ENCODE measurements at places on chromosomes 1 and 21.

- DNase-seq, result no peak
Observed at GRCh38 chr21:46173573-46173972, 10.7 kb downstream of the SPATC1L start.

GRCh38 chr1:84415396-84415795, 17.1 kb downstream of the DNASE2B start:
- DNase-seq, result peak; percentile 28

DNA sequence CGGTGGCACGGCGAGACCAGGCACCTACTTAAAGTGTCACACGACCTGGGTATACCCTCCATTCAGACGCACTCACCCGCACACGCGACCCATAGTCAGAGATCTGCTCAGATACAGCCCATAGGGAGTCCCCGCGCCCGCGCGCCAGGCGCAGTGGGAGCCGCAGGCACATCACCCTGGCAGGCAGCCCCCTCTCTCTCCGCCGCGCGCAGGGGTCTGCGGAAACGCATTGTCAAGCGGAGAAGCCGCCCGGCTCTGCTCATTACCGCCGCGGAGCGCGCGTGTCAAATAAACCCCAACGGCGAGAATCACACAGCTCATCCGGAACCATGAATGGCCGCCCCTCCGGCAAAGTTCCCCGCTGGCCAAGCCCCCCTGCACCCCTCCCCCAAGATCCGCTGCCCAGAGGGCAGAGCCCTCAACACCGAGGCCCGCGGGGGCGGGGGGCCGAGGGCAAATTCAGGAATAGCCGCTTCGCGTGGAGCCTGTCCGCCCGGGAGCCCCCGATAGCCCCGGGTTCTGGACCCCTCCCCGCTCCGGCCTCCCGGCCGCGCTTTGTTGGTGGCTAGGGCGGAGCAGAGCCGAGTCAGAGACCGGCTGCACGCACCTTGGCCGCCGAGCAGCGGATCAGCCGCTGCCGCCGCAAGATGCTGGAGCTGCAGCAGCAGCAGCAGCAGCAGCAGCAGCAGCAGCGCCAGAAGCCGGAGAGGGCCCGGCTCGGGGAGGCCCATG, 522 bp downstream of the LRP8 start:
- peak; percentile 27 for DNase-seq

- DNase-seq, result no peak
Observed at GRCh38 chr1:115939455-115939854, 36.9 kb upstream of the SLC22A15 start.

- no peak for DNase-seq
Observed at GRCh38 chr1:11466416-11466815, 12.5 kb upstream of the DISP3 start.

- DNase-seq, result no peak
Observed at GRCh38 chr1:222798116-222798515, 16.7 kb upstream of the DISP1 start.

- no peak for DNase-seq
Observed at GRCh38 chr1:58441699-58442098, 104.8 kb downstream of the OMA1 start.

GRCh38 chr1:214927796-214928195, 154.7 kb upstream of the KCNK2 start:
- no peak for DNase-seq

DNA sequence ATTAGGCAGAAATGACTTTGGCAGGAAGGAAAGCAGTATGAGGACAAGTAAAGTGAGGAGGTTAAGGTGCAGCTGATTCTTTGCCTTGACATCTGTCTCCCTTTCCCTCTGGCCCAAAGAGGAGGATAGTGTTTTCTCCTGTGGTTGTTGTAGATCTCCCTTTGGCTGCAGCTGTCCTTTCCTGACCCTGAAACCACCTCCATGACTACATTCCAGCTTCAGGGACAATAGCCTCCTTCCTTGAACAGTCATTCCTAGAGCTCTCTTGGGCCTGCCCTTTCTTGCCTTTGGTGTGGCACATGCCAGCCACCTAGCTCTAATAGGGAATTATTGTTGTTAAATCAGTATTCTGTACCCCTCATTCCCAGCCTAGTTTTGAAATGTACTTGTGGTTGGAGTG, 6.2 kb downstream of the ZMYM1 start:
- DNase-seq, result no peak

GRCh38 chr21:41683815-41684214, 83.0 kb downstream of the RIPK4 start:
- DNase-seq, result no peak

- DNase-seq, result no peak
Observed at GRCh38 chr1:106494646-106495045, 561.8 kb upstream of the PRMT6 start.

GRCh38 chr1:152034654-152035538, 1.9 kb downstream of the S100A11 start:
- DNase-seq, result peak; percentile 83

All from suppressor macrophage treated with lipopolysaccharide for 4 hours (primary cell).